ENCODE measurements at places on chromosomes 16 and 17. TPM values are rescaled to one million over a fixed set of nuclear protein-coding genes. Genes with fewer than 3 reads are reported as not detected.

- no peak for DNase-seq
- no peak overlapping the region for H3K4me3 ChIP-seq
- peak overlapping the region; percentile 36 for H3K27ac ChIP-seq
- H3K36me3 ChIP-seq = peaks cover 2% of the 10 kb centered on the region
- H3K4me1 ChIP-seq = peaks cover 20% of the 10 kb centered on the region
Observed at GRCh38 chr16:47644661-47645060, 183.5 kb downstream of the PHKB start.

DNA sequence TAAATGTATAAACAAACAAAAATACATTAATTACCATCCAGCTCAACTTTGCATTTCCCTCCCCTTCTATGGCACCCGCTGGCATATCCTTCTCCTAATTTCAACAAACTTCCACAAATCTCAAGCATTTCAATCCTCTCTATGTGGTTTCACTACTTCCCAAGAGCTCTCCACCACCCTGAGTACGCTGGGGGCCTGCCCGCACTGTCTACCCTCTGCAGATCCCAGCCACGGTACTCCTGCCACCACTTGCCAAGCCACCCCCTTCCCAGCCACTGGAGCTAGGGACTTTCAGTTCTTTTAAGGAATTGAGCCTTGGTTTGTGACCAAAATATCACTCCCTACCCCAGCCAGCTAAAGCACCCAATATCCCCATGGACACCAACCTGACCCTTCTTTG is 1.9 kb downstream of the TK2 start:
- H3K4me1 ChIP-seq = peaks cover 45% of the 10 kb centered on the region
- H3K4me3 ChIP-seq = peak overlapping the region; percentile 74
- H3K27ac ChIP-seq = peak overlapping the region; percentile 27
- peaks cover 5% of the 10 kb centered on the region for H3K36me3 ChIP-seq

GRCh38 chr17:28173801-28174200 is 131.3 kb downstream of the NLK start:
- peak overlapping the region; percentile 67 for H3K27ac ChIP-seq
- no peak overlapping the region for H3K4me3 ChIP-seq
- peaks cover 13% of the 10 kb centered on the region for H3K36me3 ChIP-seq
- H3K27me3 ChIP-seq = no peaks in the 10 kb centered on the region

Gene ITGAD
- total RNA-seq = not detected

DNA sequence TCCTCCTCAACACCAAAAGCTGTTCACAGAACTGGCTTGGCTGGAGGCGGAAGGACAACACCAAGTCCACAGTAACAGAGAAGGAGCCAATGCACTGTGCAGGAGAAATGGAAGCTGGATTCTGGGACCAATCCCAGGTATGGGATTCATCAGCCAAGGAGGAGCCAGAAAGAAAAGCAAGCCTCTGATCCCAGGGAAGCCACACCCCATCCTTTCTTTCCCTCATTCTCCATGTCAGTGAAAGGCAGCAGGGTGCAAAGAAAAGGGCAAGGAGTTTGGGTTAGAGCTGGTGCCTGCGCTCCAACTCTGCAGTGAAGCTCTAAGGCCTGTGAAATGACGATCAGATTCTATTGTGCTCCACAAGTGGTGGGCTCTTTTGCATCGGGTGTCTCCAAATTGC is 11.0 kb downstream of the DCAKD start:
- H3K36me3 ChIP-seq = peaks cover 1% of the 10 kb centered on the region
- H3K27ac ChIP-seq = no peak overlapping the region
- H3K4me1 ChIP-seq = peaks cover 23% of the 10 kb centered on the region
- no peaks in the 10 kb centered on the region for H3K27me3 ChIP-seq
- no peak overlapping the region for H3K4me3 ChIP-seq
- DNase-seq = no peak

Gene C16orf96
- 0.23 TPM for total RNA-seq

Gene MMP28
- 8.6 TPM for total RNA-seq

Gene KIF19
- not detected for total RNA-seq

DNA sequence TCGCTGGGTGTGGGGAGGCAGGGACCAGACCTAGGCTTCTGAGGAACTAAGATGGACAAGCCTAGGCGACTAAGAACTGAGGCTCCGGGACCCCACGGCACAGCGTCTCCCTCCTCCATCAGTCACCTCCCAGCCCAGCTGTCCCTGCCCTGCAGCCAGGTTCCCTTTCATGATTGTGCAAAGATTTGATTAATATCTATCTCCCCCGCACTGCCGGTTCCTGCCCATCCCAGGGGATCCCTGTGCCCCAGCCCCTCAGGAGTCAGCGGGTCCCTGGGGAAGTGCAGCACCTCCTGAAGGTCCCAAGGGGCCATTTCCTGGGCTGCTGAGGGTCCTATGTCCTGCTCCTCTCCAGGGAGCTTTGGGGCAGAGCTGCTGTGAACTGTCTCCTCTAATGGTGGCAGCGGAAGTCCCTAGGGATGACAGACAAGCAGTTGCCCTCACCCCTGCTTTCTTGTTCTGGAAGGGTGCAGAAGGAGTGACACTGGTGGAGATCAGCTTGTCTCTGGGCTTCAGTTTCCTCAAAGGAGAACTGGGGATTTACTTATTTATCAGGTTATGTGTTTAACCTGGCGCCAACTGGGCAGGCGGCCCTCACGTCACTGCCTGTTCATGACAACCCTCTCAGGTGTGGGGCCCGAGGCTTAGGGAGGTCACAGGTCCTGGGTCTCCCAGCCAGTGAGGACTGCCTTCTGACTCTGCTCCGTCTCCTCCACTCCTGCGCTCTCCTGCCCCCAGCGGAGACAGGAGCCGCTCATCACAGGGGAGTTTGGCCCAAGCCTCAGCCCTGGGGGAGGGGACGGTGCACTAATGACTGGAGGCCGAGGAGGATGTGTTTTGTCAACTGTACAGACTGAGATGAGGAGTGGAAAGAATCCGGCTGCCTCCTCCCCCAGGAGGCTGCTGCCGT is 1.9 kb upstream of the C16orf74 start:
- no peaks in the 10 kb centered on the region for H3K36me3 ChIP-seq
- H3K27ac ChIP-seq = no peak overlapping the region
- peaks cover 5% of the 10 kb centered on the region for H3K27me3 ChIP-seq
- no peak overlapping the region for H3K4me3 ChIP-seq

GRCh38 chr17:41695134-41695661 is 6.5 kb downstream of the EIF1 start:
- peaks cover 26% of the 10 kb centered on the region for H3K36me3 ChIP-seq
- H3K4me3 ChIP-seq = no peak overlapping the region
- H3K27me3 ChIP-seq = no peaks in the 10 kb centered on the region
- DNase-seq = no peak
- peak overlapping the region; percentile 32 for H3K27ac ChIP-seq

Gene TP53TG3
- not detected for total RNA-seq

DNA sequence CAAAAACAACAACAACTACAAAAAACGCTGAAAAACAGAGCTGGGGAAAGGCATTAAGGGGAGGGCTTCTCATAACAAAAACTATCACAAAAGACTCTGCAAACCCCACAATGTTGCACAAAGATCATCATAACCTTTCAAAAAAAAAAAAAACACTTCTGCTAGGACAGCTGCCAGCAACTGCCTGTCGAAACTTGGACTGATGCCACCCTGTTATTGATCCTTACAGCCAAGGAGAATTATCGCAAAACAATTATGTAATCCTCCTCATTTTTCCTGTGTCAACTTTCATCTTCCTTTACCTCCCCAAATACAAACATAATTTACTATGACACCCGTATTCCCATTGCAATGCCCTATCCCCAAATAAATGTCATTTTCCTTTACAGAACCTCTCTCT is 9.3 kb downstream of the CCDC40 start:
- H3K4me3 ChIP-seq = no peak overlapping the region
- no peak overlapping the region for H3K27ac ChIP-seq
- H3K36me3 ChIP-seq = peaks cover 14% of the 10 kb centered on the region
- no peaks in the 10 kb centered on the region for H3K4me1 ChIP-seq

Gene MYO15A
- 0.52 TPM for total RNA-seq

DNA sequence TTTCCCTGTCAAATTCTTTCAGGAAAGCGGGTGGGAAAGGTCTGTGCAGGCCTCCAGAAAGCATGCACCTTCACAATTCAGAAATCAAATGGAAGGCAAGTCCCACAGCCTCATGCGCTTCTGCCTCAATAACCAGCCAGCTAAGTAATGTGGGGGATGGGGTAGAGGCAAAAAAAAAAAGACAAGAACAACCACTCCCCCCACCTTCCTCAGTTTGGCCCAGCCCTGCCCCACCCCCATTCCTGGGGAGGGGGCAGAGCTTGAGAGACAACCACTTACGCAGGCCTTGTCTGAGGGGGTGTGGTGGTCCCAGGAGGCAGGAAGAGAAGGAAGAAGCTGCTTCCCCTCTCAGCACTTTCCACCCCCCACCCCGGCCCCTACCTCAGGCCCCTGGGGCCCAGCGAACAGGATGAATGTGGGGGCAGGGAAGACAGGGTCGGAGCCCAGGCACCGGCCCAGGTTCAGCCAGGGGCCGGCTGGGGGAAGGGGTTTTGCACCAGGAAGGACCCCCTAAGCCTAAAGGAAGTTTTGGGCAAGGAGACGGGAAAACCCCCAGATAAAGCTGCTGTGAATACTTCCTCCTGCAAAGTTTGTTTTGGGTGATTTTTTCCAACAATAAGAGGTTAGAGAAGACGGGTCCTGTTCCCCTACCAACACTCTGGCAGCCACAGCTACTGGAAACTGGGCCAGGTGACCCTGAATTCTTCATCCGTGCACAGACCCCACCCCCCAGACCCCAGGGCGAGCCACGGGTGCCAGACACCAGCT is 1.2 kb downstream of the JUP start:
- H3K36me3 ChIP-seq = peaks cover 2% of the 10 kb centered on the region
- peak overlapping the region; percentile 57 for H3K4me3 ChIP-seq
- peaks cover 23% of the 10 kb centered on the region for H3K4me1 ChIP-seq

Gene PGP
- 15.6 TPM for total RNA-seq

Gene KCNJ12
- 2.8 TPM for total RNA-seq

- H3K27ac ChIP-seq = peak overlapping the region; percentile 25
- no peak for DNase-seq
- peaks cover 22% of the 10 kb centered on the region for H3K4me1 ChIP-seq
- H3K36me3 ChIP-seq = peaks cover 10% of the 10 kb centered on the region
- no peaks in the 10 kb centered on the region for H3K27me3 ChIP-seq
Observed at GRCh38 chr16:84759061-84759460, 59.3 kb downstream of the USP10 start.

Gene TBX6
- total RNA-seq = 0.55 TPM

DNA sequence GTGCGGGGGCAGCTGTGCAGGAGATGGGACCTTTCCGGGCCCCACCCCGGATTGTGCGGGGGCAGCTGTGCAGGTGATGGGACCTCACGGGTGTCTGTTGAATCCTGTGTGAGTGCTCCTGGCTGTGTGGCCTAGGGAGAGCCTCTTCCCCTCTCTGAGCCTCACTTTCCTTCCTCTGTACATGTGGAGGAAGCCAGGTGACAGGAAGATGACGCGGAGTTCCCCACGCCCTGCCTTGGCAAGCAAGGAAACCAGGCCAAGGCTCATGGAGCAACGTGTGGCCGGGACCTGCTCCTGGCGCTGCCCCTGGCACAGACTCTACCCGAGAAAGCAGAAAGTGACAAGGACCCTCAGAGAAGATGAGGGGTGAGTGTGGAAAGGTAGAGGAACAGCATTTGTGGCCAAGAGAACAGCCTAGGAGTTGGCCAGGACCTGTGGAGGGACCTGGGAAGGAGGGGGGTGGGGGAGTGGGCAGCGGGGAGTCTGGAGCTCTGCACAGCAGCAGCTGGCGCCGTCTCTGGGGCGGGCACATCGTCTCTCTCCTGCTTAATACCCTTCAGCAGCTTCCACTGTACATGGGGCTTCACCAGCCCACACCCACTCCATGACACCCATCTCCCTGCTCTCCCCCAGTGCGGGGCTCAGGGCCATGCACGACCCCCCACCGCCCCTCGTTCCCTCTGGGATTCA is 38.4 kb upstream of the PABPN1L start:
- no peak overlapping the region for H3K4me3 ChIP-seq
- DNase-seq = no peak
- H3K27ac ChIP-seq = no peak overlapping the region
- peaks cover 6% of the 10 kb centered on the region for H3K4me1 ChIP-seq
- H3K27me3 ChIP-seq = peaks cover 12% of the 10 kb centered on the region

- H3K36me3 ChIP-seq = peaks cover 8% of the 10 kb centered on the region
- DNase-seq = no peak
- H3K4me3 ChIP-seq = no peak overlapping the region
- H3K27me3 ChIP-seq = no peaks in the 10 kb centered on the region
Observed at GRCh38 chr17:41768682-41769288, 17.7 kb downstream of the JUP start.

DNA sequence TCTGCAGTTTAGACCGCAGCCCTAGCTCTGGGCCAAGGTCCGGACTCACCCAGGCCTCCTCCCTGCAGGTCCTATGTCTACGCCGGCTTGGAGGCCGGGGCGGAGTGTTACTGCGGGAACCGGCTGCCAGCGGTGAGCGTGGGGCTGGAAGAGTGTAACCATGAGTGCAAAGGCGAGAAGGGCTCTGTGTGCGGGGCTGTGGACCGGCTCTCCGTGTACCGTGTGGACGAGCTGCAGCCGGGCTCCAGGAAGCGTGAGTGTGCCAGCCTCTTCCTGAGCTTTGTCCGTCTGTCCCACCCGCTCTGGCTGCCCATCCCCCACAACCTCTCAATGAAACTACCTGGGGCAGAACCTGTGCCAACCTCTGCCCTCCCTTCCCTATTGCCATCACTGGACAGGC is 20.1 kb downstream of the WSCD1 start:
- H3K27ac ChIP-seq = no peak overlapping the region
- H3K36me3 ChIP-seq = no peaks in the 10 kb centered on the region
- peak; percentile 77 for DNase-seq
- H3K4me1 ChIP-seq = no peaks in the 10 kb centered on the region
- no peaks in the 10 kb centered on the region for H3K27me3 ChIP-seq

DNA sequence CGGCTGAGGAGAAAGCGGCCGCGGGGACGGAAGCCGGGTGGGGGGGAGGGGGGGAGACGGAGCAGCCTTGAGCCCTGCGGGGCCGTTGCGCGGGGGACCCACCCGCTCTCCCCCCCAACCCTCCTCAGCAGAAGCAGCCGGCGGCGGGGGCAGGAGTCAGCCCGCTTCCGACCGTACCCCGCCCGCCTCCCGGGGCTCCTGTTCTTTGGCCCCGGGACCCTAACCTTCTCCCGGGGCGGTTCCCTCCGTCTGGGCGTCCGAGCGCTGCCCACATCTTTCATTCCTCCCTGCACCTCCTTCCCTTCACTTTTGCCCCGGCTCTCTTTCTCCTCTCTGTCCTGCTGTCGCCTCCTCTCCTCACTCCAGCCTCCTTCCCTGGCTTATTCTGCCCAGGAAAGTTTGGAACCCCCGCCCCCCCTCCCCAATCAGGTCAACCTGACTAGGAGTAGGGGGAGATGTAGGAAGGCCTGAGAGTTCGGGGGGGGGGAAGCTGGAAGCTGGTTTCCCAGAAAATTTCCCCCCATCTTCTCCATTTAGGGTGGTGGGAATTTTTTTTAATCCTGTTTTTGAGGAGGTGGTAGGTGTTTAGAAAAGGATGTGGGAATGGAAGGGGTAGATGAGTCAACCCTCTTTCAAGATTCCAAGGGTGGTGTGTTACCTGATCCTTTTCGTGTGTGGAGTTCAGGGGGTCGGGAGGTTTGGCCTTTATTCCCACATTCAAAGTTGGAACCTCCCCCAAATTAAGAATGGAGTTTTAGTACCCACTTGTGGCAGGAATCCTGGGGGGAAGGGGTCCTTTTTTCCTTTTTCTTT is 427 bp upstream of the NLK start:
- peaks cover 57% of the 10 kb centered on the region for H3K4me1 ChIP-seq
- no peaks in the 10 kb centered on the region for H3K27me3 ChIP-seq

GRCh38 chr17:71959154-71959553 is 161.7 kb upstream of the SOX9 start:
- no peak for DNase-seq
- no peaks in the 10 kb centered on the region for H3K27me3 ChIP-seq
- peaks cover 3% of the 10 kb centered on the region for H3K4me1 ChIP-seq
- H3K27ac ChIP-seq = no peak overlapping the region
- H3K4me3 ChIP-seq = no peak overlapping the region
- no peaks in the 10 kb centered on the region for H3K36me3 ChIP-seq

Gene HOXB1
- total RNA-seq = not detected

GRCh38 chr17:1709403-1709951 is 700 bp downstream of the TLCD2 start:
- DNase-seq = no peak
- no peaks in the 10 kb centered on the region for H3K27me3 ChIP-seq
- H3K4me1 ChIP-seq = peaks cover 43% of the 10 kb centered on the region
- H3K27ac ChIP-seq = no peak overlapping the region
- H3K36me3 ChIP-seq = peaks cover 28% of the 10 kb centered on the region

Data from chondrocyte (in vitro differentiated cells).